ENCODE measurements at places on chromosomes 6 and 20.

DNA sequence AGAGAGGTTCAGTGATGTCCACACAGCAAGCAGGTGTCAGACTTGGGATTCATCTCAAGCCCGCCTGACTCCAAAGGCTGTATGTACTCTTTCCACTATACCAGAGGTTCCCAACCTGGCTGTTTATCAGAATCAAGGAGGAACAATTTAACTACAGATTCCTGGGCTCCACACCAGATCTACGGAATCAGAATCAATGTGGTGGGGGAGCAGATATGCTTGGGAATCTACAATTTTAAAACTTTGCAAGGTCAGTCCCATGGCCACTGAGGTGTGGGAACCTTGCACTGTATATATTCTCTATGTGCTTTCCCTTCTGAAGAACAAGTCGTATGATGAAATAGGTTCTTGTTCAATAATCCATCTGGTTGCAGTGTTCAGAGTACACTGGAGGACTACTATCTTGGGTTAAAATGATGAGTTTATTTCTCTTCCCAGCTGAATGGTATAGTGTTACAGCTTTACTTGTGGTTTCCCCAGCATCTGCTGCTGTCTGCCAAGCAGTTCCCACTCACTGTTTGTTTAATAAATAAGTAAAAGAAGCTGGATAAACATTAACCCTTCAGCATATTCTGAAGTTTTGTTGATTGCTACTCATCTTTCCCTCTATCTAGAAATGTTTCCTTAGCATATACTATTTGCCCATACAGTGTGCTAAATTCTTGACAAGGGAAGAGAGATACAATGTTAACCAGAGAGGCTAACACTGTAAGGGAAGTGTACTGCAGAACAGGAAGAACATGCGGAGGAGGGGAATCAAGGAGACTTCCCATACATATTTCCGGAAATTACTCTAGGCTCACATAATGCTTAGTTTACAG is 9.9 kb downstream of the TTI1 start:
- DNase-seq, result no peak

GRCh38 chr20:59025086-59025485 is 5.9 kb downstream of the TUBB1 start:
- DNase-seq, result no peak

DNA sequence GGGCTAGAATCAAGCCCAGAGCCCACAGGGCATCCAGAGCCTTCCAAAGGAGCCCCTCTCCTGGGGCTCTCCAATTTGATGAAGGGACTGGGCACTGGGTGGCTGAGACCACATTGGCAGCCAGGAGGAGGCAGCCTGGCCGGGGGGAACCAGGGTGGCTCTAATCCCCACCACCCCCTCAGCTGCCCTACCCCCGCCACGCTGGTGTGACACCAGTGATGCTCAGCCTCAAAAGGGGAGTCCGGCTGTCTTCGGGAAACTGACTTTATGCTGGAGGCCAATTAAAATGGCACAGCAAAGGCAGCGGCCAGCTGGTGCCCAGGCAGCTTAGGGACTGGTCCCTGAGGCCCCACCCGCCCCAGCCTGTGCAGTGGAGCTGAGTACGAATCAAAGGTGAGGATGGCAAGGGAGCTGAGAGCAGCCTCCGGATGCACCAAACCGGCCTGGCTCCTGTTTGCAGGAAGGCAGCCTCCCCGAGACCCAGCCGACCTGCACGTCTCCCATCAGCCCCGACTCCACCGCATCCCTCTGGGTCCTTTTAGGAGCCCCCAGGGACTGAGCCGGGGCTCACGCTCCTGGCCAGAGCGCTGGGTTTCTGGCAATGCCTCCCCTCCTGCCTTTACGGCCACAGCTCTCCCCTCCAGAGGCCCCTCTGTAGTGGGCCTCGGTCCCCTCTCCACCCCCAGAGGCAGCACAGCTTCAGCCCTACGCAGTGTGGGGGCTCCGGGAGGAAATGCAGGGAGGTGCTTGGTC is 28.5 kb downstream of the CHRNA4 start:
- DNase-seq, result no peak

DNA sequence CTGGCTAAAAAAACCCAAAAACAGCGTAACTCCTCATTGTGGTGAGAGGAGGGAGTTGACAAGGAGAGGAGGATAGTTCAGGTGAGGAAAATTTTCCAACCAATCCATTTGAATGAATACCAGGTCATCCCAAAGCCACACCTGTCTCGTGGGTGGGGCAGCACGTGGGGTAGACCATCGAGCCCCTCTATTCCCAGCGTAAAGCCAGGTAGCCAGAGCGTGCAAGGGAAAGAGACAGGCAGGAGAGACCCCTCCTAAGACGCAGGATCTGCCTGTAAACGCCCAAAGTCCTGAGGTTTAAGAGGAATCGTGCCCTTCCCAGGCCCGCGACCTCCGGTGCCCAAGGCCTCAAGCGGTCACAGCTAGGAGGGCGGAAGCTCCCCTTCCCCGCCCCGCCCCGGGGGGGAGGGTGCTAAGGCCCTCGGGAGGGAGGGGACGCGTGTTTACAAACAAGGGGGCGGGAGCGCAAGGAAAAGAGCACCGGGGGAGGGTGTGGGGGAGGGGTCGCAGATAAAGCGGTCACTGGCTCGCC is 712 bp downstream of the RXRB start:
- DNase-seq, result no peak

DNA sequence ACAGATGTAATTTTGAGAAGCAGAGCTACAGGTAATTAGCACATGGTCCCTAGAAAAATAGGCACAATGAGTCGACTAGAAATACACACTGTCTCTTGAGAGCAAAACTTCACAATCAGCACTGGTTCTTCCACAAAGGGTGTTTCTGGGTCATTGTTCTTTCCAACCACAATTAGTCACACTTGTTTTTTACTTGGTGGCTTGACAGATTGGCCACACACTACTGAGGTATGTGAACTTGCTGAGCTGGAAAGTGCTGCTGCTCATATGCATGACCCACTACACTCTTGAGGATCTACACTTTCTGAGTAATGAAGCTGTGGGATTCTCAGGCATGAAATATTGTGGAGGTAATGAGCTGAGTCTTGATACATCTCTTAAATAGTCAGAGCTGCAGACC is 347.7 kb downstream of the BCKDHB start:
- DNase-seq, result no peak

DNA sequence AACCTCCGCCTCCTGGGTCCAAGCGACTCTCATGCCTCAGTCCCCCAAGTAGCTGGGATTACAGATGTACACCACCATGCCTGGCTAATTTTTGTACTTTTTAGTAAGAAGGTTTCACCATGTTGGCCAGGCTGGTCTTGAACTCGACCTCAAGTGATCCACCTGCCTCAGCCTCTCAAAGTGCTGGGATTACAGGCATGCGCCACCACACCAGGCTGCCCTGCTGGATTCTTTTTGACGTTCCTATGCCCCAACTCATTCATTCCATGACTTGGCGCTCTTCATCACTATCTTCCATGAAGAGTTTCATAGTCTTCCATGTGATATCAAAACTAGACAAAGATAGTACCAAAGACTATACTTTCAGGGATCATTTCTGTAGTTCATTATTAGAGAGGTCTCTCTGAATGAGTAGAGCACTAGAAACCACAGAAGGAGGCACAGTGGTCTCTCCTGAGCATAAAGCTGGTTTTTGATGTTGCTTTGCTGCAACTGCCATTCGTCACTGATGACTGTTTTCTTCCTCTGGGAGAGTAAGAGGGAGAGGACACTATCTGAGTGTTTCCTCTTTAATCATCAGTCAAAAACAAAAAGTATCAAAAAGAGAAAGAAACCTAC is 23.5 kb downstream of the DNAAF9 start:
- DNase-seq, result no peak

- DNase-seq, result no peak
Observed at GRCh38 chr6:14425805-14426204, 308.2 kb downstream of the CD83 start.

DNA sequence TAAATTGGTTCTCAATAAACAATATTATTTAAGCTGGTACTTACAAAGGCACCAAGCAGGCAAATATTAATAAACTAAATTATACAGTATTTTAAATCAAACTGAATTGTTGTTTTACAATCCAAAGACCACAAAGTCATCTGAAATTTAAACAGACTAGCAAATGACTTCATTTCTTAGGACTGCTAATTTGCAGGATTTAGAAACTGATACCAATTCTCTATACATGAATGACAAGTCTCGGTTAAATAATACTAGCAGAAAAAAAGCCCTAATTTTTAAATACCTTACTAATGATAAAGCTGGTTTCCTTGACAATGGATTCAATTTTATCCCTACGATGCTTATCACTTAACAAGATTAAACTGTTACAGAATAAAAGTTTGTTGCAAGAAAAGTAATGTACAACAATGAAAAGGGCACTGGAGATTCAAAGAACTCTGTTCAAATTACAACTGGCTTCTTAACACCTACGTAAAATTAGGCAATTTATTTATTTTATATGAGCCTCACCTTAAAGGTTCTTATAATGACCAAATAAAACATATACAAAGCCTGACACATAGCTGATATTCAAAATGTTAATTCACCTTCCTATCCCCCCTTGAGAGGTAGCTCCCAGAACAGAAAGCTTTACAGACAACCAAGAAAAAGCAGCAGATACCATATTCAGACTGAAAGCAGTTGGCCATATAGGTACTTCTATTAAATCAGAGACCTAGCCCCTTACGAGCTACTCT is 33.1 kb downstream of the HBS1L start:
- DNase-seq, result no peak

GRCh38 chr20:43300901-43301300 is 111.2 kb upstream of the PTPRT start:
- no peak for DNase-seq

GRCh38 chr6:149366267-149366921 is 33.7 kb upstream of the SUMO4 start:
- DNase-seq, result no peak

GRCh38 chr6:112846681-112847080 is 499.6 kb downstream of the RFPL4B start:
- no peak for DNase-seq

GRCh38 chr6:113627480-113627879 is 229.7 kb upstream of the MARCKS start:
- DNase-seq, result no peak

DNA sequence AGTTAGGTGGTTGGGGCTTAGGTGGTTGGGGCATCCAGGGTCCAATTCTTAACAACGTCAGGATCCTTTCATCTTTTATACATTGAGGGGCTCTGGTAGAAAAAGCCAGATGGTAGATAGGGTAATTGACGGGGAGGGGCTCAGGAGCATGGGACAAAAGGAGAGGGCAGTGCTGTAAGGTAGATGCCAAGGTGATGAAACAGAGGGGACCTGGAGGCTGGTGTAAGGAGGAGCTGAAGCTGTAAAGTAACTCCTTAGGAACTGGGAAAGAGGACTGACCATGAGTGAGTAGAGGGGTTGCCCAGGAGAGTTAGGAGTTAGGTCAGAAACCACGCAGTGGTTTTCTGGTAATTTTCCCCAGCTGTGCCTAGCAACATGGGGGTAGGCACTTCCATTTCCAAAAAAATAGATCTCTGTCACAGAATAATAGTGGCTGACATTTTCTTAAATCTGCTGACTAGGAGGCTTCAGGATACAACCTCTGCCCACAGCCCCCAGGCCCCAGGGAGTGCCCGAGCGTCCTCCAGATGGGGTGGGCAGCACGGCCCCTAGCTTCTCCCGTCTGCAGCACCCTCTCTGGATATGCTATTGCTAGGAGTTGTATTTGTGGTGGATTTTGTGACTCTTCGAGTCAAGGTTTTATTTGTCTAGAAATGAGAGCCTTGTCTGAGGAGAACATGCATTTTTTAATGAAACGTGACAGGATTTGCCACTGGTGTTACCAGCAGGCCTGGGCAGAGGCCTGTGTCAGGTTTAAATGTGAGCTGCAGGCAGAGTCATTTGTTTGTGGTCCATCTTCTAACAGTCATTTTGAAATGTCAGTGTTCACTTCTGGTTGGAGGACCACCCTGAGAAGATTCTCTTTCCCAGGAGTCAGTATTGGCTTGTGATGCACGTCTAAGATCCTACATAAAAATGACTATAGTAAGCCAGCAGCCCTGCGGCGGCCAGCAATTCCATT is 44.6 kb downstream of the TULP4 start:
- no peak for DNase-seq

DNA sequence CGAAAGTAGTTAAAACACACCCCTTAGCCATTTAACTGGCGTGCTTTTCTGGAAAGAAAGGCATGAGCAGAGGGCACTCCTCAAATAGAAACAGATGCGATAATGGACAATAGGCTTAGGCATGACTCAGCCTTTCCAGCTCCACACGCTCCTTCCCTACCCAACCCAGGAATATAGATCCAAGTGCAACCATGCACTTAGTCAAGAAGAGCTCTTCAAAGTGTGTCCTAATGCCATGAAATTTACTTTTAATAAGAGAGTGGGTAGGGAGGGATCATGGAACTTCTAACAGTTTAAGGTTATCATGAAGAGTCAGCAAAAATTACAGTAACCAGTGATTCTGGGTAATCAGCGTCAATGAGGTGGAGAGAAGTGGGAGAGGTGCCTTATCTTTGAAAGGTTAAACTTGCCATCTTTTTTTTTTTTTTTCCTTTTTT is 2.4 kb upstream of the EFHC1 start:
- no peak for DNase-seq

- DNase-seq, result no peak
Observed at GRCh38 chr20:47262008-47262364, 94.5 kb downstream of the ZMYND8 start.

DNA sequence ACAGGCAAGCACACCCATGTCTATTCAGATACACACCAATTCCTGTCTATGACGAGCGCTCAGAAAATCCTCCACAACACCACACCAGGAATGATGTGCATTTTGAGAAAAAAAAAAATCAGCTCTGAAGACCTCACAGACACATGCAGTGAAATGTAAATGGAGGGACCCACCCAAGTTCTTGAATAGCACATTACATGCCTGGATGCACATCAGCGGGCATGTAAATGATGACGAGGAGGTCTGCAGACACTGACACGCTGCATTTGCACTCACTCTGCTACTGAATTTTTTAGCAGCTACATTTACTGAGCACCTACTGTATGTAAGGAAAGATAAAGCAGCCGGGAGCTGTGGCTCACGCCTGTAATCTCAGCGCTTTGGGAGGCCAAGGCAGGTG is 14.7 kb downstream of the NRSN2 start:
- DNase-seq, result no peak

DNA sequence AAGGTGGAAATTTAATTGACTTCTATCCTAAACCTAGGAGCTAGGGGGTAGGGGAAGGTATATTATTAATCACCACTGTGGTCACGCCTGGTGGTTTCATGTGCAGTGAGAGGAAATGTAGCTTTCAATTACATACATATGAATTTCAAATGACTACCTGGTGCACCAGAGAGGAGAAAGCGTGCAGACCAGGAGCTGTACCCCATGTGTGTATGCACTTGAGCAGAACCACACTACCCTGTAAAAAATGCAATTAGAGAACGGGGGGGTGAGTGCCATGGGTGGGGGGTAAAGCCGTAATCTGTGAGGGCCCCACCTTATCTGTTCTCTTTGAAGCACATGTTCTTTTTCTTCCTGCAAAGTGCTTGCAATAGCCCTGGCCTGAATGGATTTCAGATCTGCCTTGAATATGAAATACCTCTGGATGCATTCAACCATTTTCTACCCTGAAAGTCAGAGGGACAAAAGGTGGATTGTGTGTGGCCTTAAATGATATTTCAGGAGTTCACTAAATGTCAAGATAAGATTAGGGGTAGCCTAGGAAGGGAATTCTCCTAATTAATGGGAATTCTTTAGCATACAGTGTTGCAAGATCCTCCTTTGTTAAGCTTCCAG is 30.9 kb upstream of the EDN3 start:
- no peak for DNase-seq

Data from stimulated activated CD8-positive, alpha-beta memory T cell treated with anti-CD3 and anti-CD28 coated beads, Interleukin-15, amount 100 ng/mL, for 24 hours (primary cell).